Mucosa of descending colon (tissue), 3 donors: ENCODE measurements at places on chromosomes 2 and 18. TPM values are rescaled to one million over a fixed set of nuclear protein-coding genes. Genes with fewer than 3 reads are reported as not detected.

DNA sequence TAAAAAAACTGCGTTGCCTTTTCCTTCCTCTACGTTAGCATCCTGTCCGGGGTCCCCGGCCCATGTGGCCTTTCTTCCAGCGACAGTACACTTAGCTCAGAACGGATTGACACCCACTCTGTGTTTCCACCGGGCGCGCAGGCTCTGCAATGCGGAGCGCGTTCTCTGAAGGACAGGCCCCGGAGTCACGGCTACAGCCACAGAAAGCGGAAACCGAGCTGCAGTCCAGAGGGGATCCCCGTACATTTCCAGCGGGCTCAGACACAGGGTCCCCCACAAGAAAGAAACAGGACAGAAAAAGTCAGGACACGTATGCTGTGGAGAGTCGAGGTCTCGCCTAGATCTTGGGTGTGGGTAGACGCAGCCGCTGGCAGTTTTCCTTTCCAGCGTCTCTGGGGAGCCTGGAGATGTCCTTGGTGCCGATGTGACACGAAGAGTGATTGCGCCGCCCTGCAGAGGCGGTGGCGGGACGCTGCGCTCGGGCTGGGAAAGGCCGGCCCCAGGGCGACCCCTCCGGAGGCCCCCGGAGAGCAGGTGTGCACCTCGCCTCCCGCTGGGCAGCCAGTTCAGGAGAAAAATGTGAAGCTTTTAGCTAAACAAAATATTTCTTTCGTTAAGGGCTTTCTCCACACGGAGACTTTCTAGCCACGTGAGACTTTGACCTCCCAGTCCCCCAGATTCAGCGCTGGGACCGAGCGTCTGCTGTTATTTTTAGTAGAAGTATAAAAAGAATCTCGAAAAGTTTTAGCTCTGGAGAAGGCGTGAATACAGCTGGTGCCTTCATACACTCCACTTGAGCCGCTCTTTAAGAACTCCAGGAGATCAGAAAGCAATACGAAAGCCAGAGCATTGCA lies 1.3 kb upstream of the ACKR3 start:
- DNase-seq = no peak

DNA sequence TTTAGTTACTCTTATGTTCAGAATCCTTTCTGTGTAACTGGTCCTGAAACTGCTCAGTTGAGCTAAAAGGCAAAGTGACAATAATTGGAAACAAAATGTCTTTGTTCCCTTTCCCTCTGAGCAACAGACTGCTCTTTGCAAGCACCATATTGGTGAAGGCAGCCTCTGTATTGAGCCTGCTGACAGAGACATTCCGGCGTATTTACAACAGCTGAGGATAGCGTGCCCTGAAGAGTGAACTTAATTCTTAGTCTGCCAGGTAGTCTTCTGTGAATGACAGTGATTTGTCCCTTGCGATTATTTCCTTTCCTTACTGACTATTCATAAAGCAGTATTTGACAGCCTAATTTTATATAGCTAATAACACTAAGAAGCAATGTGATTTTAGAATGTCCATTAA lies 239.1 kb downstream of the CPS1 start:
- DNase-seq = no peak

- no peak for DNase-seq
These were observed 16.2 kb upstream of the PDE11A start for GRCh38 chr2:178088774-178089270.

- no peak for DNase-seq
These were observed 43.1 kb upstream of the SLC39A10 start for GRCh38 chr2:195613922-195614321.

DNA sequence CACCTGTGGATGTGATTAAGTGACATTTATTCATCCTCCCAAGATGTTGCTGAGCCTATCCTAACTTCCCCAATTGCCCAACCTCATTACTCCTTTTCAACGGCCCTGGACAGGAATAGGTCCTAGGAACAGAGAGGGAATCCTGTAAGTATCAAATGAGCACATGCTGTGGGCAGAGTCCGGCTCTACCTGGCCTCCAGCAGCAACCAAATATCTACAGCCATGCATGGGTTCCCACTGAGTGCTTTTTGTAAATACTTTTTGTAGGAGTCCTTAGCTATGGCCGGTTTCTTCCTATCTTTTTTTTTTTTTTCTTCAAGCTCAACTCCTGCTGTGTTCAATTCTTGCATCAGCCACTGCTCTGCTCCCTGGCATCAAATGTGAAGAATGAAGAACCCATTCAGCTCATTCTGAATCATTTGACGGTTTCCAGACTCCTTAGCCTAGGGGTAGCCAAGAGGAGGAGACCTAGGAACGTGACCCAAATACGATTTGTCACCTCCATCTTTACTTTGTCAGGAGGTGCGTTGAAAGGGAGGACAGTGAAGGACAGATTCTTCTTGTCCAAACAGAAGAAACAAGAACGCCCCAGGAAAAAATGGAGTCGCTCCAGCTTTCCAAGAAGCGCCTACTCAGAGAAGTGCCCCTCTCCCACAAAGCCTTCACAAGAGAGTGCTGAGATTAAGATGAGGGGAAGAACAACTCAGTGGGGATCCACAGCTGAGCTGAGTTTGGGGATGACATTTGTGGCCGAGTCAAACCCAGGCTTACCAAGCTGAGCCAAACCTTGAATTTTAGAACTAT lies 46.7 kb upstream of the LCLAT1 start:
- no peak for DNase-seq

DNA sequence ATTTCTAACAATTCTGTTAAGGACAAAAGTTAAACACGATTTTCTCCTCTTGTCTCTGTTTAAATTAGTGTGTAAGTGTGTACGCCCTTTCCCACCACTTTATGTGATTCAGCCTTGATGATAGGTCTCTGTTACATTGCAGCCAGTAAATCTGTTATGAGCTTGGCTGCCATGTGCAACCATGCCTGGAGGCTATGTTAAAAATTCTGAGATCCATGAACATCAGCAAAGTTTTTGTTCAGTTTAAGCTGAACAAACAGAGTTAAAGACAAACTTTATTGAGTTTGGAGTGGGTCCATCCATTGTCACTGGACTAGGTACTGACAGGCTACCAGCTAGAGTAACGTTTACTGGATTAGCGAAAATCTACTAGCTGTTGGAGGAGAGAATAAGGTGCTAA lies 110.4 kb downstream of the NCKAP5 start:
- DNase-seq = no peak

GRCh38 chr2:59254279-59254678 lies 1013.2 kb upstream of the FANCL start:
- no peak for DNase-seq

GRCh38 chr18:76875390-76876325 lies 53.3 kb downstream of the ZNF236 start:
- DNase-seq = no peak

DNA sequence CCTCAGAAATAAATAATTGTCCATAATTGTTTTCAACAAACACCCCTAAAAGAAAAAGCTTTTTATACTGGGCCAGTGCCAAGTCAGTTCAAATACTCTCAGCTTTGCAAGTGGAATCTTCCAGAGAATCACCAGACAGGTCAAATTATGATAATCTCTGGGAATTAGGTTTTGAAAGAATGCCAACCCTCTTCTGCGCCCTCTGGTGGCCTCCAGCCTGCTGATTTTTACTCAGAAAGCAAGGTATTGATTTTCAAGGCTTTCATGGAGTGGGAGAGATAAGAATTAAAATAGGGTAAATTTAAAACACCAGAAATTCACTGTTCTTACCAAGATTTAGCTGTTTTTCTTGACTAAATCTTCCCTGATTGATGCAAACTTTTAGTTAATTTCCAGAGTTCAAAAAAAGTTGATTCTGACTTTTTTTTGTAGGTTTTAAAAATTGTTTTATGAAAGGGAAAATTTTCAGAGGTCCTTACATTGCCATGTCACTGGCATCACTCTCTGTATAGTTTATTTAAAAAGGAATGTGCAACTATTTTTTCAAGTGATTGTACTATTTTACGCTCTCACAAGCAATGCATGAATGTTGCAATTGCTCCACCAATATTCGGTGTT lies 282.9 kb upstream of the TNP1 start:
- DNase-seq = no peak

GRCh38 chr2:61763605-61764034 lies 90.2 kb downstream of the FAM161A start:
- peak; percentile 86 for DNase-seq

DNA sequence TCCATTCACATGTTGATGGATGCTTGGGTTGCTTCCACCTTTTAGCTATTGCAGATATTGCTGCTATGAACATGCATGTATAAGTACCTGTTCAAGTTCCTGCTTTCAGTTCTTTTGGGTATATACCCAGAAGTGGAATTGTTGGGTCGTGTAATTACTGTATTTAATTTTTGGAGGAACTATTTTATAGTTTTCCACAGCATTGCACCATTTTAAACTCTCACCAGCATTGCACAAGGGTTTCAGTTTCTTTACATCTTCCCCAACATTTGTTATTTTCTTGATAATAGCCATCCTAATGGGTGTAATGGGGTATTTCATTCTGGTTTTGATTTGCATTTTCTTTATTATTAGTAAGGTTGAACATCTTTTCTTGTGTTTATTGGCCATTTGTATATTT lies 16.0 kb downstream of the ACTR3 start:
- no peak for DNase-seq

DNA sequence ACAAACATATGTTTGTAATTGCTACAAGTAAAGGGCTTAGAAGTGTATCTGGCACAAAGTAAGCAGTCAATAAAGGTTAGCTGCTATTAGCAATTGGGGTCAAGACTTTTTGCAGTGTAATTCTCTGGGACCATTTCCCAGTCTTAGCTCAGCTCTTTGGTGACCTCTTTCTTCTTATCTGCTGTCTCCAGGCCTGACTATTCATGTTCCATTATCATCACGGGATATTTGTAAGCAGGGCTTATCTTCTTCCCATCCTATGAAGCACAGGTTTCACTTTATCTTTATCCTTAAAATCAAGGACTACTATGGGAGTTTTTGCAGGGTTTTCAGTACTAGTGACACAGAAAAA lies 131.7 kb downstream of the DOCK10 start:
- DNase-seq = no peak

The CXCR1 gene
- total RNA-seq = not detected

The CFAP53 gene
- total RNA-seq = 0.47 TPM

The ID2 gene
- total RNA-seq = 97.4 TPM

The CAPN14 gene
- not detected for total RNA-seq

The KCNG2 gene
- 0.19 TPM for total RNA-seq

The CAVIN2 gene
- 6.7 TPM for total RNA-seq

The RAPGEF4 gene
- total RNA-seq = 2.2 TPM

The GALM gene
- total RNA-seq = 58.0 TPM

The NMUR1 gene
- total RNA-seq = 1.2 TPM
